Ecto neural progenitor cell (in vitro differentiated cells): ENCODE measurements at places on chromosomes 2 and 18.

DNA sequence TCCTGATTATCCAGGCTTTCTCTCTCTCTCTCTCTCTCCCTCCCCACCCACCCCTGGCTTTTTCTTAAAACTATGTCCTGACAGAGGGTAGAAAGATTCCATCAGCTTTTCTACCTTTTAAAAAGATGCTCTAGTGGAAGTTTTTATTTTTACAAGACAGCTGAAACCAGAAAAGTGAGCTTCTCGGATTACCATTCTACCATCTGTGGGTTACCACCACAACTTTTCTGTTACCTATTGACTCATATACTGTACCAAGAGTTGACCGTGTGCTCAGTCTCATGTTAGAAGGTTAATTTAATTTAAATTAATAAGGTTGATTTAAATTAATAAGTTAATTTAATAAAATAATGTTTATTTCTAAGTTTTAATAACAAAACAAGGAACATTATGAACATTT is 137.6 kb downstream of the UPP2 start:
- DNase-seq, result no peak

GRCh38 chr18:25726298-25726697 is 364.1 kb downstream of the SS18 start:
- DNase-seq, result peak; percentile 55

DNA sequence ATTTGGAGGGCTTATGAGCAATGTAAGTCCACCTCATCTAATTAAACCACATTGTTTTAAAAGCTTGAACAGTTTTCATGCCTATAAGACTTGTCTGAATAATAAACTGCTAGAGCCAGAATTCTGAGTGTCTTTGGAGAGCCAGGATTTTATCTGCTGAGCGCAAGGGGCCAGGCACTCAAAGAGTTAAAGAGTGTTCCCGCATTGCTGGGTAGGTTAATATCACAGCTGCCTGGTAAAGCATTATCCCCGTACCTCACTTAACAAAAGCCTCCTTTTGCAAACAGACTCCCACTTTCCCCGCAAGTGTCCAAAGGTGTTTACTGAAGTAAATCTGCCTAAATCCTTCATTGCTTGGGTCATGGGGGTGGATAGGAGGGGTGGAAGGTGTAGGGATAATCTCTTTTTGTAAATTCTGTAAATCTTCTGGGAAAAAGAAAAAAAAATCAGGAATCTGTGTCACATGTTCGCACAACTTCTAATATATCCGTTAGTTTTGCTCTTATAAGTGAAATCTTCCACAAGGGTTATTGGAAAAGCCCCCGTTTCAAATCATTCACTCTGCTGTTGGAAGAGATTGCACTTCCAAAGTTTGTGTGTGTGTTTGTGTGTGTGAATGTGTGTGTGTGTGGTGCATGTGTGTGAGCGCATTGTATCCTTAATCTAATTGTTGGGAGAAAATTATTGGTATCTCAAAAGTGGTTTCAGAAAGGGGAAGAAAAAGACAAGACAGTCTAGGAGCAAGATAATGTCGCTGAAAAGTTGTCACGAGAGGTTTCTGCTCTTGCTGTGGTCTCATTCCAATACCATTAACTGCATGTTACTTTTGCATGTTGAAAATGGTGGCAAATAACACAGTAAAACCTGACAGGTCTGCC is 10.7 kb downstream of the ZEB2 start:
- DNase-seq, result no peak

GRCh38 chr2:149733936-149734685 is 146.5 kb upstream of the MMADHC start:
- no peak for DNase-seq

- no peak for DNase-seq
Observed at GRCh38 chr2:226690461-226691024, 109.1 kb downstream of the IRS1 start.

- DNase-seq, result no peak
Observed at GRCh38 chr2:236498369-236498768, 71.3 kb upstream of the ACKR3 start.

GRCh38 chr2:73830871-73831401 is 2.2 kb downstream of the STAMBP start:
- no peak for DNase-seq

GRCh38 chr2:116513991-116514390 is 1300.5 kb upstream of the DDX18 start:
- DNase-seq, result no peak

DNA sequence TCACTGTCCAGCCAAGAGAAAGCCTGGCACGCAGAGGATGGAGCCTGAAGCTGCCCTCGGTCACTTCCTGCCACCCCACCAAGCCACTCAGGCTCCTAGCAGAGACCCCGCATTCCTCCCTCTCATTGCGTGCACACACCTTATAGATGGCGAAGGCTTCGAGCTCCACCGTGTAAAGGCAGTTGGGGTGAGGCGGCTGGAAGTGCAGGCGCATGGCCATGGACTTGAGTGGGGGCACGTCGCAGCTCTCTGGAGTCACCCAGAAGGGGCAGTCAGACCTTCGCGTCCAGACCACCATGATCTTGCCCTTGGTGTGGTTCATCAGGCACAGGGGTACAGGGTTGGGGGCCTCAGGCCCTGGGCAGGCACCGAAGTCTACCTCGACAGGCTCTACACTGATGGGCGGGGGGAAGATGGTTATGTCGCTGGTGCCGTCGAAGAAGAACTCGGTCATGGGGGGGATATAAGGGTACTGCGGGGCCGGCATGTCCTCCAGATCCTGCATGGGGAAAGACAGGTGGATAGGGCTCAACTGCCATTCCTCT is 13.7 kb downstream of the CFAP65 start:
- no peak for DNase-seq

GRCh38 chr18:5963267-5963666 is 67.9 kb upstream of the TMEM200C start:
- no peak for DNase-seq

- peak; percentile 26 for DNase-seq
Observed at GRCh38 chr2:38245114-38245641, 131.9 kb downstream of the ATL2 start.

GRCh38 chr2:113940891-113941290 is 51.0 kb downstream of the ACTR3 start:
- no peak for DNase-seq

DNA sequence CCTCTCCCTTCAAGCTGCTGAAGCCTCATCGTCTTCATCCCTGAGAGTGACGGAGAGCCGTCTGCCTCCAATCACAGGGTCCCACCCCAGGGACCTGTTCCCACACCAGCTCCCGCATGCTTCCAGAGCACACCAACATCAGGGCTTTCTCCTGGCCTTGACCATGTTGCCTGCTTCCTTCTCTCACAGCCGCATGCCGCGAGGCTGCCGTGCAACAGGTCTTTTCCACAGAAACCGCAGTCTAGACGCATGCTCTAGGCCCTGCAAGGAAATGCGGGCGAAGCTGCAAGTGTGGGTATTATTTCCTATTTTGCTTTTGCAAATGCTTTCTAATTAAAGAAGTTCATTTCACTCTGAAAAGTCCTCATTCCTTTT is 277.8 kb downstream of the EIPR1 start:
- DNase-seq, result no peak

GRCh38 chr2:240600451-240600961 is 14.0 kb downstream of the CAPN10 start:
- DNase-seq, result no peak

DNA sequence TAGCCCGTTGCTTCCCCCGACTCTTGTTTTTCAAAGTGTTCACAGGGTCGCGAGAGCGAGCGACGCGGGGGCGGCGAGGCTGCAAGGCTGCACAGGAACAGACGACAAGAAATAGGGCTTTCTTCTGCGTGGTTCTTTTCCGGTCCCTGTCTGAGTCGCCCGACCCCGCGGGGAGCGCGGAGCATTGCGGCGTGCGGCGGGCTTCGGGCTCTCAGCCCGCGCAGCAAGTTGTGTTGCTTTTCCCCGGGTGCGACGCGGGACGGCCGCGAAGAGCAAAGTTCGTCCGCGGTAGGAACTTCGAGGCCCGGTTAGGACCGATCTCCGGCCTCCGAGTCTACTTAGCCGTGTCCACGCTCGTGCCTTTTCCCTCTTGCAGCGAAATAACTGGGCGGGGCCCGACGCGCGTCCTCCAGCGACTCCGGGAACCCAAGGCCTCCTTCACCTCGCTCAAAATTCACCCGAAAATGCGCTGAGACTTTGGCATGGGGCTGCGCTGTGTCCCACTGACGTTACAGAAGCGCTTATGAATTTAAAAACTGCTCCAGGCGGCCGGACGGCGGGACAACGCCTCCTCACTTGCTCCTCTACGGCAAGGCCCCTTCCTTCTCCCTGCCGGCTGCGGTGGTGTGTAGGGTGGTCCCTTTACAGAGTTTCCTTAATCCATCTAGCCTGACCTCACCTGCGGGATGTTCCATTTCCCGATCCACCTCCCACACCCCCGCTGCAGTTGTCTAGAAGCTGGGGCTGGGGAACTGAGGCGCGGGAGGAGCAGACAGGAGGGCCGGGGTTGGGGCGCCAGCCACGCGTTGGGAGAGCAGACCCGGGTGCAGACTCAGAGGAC is 1.5 kb upstream of the BCL2L11 start:
- peak; percentile 61 for DNase-seq

GRCh38 chr2:45960057-45960863 is 308.8 kb downstream of the PRKCE start:
- no peak for DNase-seq

DNA sequence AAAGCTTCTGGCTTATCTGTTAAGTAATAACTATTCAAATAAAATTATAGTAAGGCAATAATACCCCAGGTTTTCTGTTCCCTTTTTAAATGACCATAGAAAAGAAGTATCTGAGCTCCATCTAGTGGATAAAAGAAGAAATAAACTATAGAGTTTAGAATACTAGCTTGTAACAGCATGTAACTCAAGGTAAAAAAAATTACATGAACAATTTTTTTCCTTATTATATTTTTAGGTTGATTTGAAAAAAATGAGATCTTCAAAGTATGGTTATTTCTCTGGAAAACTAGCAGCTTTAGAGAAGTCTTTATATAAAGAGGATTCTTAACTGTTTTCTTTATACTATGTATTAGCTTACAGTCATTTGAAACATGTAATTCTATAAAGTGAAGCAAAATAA is 58.1 kb downstream of the NCKAP1 start:
- no peak for DNase-seq

DNA sequence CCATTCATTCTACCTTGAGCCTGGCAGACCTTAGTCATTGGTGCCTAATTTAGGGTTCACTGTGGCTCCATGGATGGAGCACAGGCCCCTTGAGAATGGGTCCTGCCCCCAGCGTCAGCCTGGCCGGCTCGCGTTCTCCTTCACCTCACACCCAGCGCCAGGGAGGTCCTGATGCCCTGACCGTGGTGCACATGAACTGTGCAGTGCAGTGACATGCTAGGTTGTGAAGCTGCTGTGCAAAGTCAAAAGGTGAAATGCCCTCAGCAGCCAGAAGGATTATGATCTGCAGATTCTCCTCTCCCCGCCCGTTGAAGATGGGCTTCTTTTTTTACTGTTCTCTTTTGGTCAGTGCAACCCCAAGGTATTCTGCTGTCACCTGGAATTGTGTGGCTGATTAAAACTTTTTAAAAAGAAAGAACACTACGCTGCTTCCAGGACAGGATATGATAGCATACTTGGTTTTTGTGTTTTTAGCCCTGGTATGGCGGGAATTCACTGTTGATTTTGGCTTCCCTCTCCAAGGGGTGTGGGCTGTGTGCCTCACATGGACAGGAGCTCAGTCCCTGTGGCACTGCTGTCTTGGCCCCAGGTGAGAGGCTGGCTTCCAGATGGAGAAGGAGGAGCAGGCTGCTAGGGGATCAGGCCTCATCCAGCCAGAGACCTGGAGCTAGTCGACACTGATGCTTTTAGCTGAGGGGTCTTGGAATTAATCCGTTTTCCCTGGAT is 49.4 kb upstream of the MCFD2 start:
- DNase-seq, result no peak

- DNase-seq, result no peak
Observed at GRCh38 chr2:121902171-121902591, 146.7 kb downstream of the TSN start.

DNA sequence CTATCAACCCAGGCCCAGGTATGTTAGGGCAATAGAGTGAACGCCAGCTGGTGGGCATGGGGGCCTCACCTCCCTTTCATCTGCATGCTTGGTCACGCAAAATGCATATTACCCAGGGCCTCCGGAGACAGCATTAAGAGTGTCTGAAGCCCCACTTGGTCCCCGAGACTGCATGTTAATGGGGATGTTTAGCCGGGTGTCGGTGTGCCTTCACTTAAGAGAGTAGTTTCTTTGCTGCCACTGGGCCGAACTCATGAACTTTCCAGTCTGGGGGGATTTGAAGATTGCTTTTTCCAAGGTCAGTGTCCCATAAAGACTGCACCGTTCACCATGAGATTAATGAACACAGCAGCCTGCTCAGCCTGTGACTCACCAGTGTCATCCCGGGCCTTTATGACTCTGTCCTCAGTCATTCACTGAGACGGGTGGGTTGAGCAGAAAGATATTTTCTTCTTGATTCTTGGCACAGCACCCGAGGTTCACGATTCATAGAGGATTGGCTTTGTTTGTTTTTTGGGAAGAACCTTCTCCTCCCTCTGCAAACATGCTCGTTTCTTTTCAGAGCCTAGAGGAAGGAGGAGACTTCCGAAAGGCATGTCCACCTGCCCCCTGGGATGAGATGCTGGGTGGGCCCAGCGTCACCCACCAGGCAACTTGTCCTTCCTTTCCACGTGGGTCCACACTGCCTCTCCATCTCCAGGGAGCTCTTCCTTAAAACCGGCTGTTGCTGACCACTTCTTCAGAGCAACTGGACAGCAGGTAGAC is 199.1 kb downstream of the GLI2 start:
- DNase-seq, result no peak

GRCh38 chr2:127121776-127122176 is 14.8 kb upstream of the BIN1 start:
- no peak for DNase-seq

DNA sequence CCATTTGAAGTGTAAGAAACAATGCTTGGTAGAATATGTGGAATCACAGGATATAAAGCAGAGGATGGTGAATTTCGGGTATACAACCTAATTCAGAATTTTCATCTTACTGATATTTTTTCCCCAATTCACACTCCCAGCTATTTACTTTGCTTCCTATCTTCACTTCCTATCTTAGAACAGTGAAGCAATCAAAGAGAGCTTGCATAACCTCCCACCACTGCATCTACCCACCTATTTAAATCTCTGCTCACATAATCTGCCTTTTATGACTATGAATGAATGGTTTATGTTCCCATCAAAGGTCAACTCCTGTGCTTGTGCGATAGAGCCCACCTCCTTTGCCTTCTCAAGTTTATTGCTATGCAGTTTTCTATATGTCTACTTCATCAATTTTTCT is 3.3 kb downstream of the RMDN2 start:
- DNase-seq, result no peak

- DNase-seq, result no peak
Observed at GRCh38 chr2:158006961-158007719, 94.5 kb upstream of the UPP2 start.

GRCh38 chr2:96556441-96557330 is 20.1 kb downstream of the ARID5A start:
- no peak for DNase-seq

- DNase-seq, result no peak
Observed at GRCh38 chr2:100063459-100063953, 78.9 kb downstream of the AFF3 start.

DNA sequence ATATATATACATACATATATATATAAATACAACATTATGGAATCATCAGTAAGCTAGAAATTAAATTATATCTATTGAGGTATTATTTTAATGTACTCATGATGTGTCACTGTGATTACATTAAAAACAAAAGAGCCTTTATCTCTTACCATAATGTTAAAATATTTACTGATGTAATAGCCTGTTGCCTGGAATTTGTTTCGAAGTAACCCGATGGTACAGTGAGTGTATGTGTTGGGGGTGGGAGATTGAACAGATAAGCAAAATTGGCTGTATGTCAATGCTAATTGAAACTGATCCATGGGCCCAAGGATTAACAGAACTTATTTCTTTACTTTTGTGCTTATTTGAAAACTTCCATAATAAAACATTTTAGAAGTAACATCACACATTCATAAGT is 1473.2 kb downstream of the LRP1B start:
- no peak for DNase-seq
